Hematopoietic multipotent progenitor cell (in vitro differentiated cells): ENCODE measurements at places on chromosomes 11 and 22.

DNA sequence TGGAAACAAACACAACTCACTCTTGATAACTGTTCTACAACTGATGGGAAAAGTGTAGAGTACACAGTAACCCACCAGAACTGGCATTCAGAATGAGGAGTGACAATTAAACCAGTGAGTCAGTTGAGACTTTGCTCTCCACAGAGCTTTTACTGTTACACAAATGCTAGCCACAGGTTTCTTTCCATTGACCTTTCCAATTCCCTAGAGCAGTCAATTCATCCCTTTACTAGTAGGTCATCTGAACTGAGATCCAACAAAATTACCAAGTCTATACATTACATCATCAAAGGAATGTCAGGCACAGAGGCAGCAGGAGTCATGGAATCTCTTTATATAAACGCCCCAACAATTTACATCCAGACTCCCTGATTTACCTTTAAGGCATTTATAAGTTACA, 65.9 kb downstream of the PHF21A start:
- no peak for DNase-seq

GRCh38 chr11:69450064-69450856, 31.2 kb upstream of the LINC01488 start:
- no peak for DNase-seq

DNA sequence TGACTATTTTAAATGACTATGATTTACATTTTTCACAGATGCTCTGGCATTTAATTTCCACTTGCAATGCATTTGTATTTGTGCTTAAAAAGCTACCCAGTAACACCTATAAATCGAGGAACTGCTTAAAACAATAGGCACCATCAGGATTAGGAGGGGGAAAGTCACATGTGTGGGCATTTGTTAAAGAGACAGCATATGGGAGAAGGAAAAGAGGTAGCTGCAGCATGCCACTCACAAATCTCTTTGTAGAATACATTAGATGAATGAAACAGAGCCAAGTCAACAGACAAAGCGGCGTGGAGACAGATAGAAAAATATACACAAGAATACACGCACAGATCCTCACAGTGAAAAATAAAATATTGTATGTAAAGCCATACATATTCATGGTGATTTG, 228.0 kb downstream of the CADM1 start:
- DNase-seq, result no peak

DNA sequence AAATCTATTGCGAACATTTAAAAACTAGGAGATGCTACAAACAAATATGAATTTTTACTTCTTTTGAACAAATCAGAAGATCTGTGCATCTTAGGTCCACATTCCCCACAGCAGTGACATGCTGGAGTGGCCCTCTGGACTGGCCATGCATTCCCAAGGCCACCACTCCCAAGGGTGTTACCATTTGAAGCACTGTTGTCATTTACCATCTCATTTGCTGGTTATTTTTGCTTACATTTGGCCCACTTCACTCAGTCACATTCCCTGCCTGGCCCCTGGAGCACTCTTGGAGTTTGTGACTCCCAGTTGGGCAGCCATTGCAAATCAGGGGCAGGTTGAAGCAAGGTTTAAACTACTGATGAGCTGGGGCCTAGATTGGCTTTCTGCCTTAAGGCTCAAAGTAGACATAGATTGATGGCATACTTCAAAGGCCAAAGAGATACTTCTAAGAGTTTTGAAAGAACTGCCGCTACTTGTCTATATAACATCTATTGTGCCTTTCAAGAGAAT, 8.5 kb upstream of the ZNRF3 start:
- no peak for DNase-seq

GRCh38 chr11:110131386-110132123, 38.4 kb downstream of the ZC3H12C start:
- no peak for DNase-seq

DNA sequence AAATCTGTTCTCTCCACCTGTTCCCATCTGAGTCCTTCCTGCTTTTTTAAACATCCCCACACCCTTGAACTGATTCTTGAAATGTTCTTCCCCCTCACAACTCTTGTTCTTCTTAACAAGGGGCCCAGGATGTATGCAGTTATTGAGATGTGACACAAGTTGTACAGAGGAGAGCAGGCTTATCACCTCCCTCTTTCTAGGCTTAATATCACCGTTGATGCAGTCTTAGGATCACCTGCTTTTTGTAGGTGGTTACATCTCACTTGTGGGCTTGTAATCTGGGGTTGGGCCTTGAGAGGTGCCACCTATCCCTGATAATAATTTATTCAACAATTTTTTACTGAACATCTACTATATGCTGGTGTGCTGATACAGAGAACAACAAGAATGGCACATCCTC, 6.2 kb downstream of the CRYBB3 start:
- DNase-seq, result no peak

DNA sequence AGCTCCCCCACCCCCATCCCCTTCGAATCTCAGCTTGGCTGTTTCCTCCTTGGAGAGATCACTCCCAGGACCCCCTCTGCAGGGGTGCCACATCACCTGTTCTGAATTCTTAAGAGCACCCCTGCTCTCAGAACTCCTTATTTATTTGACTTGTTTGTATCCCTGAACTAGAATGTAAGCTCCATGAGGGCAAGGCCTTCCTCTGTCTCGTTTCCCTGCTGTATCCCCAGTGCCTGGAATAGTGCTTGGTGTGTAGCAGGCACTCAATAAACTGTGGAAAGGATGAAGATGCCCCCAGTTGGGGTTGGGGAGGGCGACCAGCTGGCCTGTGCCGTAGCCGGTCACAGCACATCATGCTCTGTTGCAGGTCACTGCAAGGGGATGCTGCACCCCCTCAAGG, 3.6 kb upstream of the MDK start:
- no peak for DNase-seq

DNA sequence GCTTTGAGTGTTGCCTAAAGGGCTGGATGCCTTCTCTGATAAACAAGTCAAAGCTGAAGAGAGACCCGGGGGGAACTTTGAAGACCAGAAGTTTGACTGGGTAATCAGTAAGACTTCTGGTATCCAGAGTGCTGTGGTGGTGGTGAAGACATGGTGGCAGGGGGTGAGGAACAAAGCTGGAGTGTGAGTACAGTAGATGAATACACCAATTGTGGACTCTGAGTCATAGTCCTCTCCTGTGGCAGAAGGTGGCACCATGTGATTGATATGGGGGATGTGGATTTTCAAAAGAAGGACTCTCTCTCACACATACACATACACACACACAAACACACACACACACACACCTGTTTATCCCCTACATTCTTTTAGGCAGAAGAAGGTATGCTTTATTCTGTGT, 12.3 kb downstream of the MS4A6A start:
- DNase-seq, result no peak

DNA sequence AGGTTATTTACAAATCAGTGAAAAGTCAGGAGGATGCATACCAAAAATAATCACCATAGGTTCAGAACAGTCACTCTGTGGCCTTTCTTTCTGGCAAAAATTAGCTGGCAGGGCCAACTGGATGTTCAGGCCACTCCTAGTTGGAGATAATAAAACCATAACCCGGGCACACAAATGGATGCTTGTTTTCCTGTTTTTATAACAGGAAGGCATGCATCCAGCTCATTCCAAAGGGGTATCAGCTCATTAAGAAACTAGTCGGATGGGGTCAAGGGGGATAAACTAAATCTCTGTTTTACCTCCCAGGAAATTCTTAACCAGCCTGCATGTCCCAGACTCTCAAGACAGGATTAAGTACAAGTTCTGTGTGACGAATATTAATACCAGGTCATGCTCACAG, 81.0 kb downstream of the FBXO7 start:
- DNase-seq, result no peak

DNA sequence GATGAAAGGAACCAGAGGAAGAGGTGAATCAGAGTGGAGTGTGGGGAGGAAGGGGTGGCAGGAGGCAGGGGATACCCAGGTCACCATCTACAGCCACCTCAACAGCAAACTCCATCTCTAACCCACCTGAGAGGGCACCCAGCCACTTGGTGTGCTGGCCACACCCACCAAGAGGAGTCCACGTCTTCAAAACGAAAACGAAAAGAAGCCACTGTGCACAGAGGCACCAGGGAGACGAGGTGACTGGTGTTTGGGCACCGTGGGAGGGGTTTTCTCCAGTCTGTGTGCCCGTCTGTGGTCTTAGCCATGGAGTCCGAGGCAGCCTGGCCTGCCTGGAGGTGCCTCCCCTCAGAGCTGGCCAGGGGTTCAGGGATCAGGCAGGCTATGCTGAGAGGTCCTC, 20.2 kb downstream of the PDGFB start:
- no peak for DNase-seq

DNA sequence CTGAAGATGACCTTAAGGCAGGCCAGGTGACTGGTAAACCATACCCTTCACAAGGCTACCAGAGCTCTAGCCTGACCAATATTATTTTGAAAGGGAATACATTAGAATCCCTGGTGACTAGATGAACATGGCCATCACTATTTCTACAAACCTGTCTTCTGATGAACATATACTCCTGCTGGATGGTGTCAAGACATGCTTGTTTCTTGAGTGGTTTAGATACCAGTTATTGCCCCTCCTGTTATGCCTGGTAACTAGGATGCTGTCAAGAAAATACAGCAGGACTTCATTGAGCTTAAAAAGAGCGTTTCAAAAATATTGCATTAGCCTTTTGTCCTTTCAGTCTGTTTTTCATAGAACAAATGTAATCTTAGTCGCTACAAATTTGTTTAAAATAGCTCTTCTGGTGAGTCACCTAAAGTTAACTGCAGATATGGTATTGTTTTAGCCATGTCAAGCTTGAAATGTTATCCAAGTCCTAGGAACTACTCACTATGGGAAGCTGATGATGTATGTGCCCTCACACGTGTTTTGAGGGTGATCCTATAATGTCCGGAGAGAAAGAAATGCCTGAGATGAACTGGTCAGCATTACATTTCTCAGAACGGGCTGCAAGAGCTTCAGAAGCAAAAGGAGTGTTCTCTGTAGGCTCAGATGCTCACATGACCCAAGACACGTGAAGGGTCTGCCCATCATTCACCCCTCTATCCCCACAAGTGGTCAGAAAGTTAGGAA, 20.6 kb downstream of the ADM start:
- no peak for DNase-seq

DNA sequence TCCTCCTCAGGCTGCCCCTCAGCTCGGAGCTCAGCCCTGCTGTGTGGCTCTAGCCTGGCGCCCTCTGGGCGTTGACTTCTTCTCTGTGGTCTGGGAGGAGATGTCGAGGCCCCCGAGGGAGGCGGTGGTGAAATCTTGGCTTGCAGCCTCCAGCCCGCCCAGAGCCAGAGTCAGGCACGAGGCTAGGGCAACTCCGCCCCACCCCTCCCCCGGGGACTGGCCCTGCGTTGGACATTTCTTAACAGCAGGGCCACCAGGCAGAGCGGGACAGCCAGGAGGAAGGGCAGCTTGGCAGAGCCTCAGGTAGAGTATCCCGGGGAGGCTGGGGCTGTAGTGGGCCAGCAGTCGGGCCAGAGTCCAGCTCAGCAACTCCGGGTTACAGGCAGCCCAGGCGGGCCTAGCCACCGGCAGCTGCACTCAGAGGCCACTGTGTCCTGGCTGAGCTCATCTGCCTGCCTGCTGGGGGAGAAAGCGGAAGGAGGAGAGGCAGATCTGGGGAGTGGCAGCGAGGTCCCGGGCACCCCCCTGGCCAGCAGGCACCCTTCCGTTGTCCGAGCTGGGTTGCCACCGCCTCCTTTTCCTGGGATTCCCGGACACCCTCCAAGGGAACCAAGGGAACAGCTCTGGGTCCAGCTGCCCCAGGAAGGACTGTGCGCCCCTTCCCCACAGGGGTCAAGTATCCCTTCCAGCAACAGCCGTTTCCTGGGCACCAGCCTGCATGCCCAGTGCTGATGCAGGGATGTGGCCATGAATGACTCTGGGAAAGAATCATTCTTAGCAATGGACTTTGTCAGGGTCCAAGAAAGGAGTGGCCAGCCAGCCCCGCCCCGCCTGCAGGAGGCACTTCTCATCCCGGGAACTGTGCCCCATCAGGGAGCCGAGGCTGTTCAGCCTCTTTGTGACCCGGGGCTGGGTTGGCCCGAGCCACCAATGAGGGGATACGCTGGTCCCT, at the start of gene ALDH3B1:
ALDH3B1 (plus strand) TSS at position 238 of the 952 bp plus-strand sequence. CDS start 4,971 bp downstream, outside the sequence.
- DNase-seq, result peak; percentile 76

- DNase-seq, result no peak
Measured at GRCh38 chr11:93904716-93905115, 54.3 kb upstream of the VSTM5 start.

DNA sequence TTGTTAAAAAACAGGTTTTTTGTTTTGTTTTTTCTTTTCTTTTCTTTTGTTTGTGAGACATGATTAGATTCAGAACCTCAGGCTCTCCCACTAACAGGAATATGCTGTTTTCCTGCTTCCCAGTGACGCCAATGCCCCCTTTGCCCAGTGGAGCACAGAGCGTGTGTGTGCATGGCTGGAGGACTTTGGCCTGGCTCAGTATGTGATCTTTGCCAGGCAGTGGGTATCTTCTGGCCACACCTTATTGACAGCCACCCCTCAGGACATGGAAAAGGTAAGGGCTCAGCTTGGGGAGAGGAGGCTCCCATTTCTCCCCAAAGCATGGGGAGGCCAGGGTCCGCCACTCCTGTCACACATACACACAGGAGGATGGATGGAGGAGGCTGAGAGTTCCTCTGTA, 25.0 kb downstream of the CYB5R2 start:
- no peak for DNase-seq

GRCh38 chr11:125286486-125286885, 121.9 kb downstream of the PKNOX2 start:
- DNase-seq, result no peak

GRCh38 chr11:986270-986951, 50.1 kb downstream of the MUC6 start:
- no peak for DNase-seq
